ENCODE measurements at places on chromosomes 6 and 20.
A peak's percentile ranks its signal among the peaks of the same experiment; 100 is the strongest.

DNA sequence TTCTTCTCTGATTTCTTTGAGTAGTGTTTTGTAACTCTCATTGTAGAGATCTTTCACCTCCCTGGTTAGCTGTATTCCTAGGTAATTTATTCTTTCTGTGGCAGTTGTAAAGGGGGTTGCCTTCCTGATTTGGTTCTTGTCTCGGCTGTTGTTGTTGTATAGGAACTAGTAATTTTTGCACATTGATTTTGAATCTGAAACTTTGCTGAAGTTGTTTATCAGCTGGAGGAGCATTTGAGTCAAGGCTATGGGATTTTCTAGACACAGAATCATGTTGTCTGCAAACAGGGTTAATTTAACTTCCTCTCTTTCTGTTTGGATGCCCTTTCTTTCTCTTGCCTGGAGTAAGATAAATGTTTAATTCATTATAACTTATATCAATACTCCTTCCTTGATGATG lies 86.4 kb downstream of the OLIG3 start:
- DNase-seq, result no peak

GRCh38 chr20:16664020-16664419 lies 65.8 kb upstream of the SNRPB2 start:
- no peak for DNase-seq

GRCh38 chr6:25100288-25100687 lies 164.5 kb upstream of the RIPOR2 start:
- no peak for DNase-seq

DNA sequence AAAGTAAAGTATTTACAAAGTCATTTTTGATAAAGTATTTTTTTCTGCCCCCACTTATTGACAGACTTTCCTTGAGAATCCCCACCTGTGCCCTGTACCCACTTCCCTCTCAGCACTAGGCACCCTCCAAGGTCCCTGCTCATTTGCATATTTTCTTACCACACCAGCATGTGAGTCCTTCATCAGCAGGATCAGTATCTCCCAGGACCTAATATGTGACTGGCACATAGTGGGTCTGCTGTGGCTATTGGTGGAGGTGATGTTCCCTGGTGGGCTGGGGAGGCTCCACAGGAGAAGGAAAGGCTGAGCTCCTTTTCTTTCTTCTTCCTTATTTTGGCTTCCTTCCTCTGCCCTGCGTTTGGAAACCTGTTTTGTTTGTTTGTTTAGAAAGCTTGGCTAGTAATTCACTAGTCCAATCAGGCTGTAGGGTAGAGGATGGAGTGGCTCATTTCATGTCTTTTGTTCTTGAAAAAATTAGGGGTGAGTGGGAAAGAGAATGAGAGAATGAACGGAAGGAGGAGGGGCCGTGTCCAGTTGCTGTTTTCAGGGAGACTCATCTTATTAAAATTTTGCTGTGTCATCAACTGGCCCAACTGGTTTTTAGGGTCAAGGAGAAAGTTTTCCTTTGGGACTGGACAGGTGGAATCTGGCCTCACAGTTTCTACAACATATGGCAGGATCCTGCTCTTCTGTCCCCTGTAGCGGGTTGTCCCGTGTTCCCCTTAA lies 2.8 kb upstream of the RNF24 start:
- DNase-seq, result no peak

DNA sequence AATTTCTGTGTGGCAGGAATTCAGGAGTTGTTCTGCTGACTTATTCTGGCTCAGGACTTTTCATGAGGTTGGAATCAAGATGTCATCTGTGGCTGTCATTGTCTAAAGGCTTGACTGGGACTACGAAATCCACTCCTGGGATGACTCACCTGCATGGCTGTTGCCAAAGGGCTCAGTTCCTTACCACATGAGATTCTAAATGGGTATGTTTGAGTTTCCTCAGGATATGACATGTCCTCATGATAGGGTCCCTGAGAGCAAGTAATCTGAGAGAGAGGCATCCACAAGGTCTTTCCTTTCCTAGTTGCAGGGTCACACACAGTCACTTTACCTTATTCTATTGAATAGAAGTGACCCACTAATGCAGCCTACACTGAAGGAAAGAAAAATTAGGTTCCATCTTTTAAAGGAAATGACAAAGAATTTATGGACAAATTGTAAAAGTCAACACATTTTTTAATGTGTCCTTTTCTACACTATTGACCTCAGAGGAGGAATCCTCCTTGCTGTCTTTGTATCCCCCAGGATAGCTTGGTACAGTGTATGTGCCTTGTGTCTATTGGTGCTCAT lies 1025.0 kb upstream of the GJE1 start:
- DNase-seq, result no peak

GRCh38 chr6:128357392-128358130 lies 162.8 kb downstream of the PTPRK start:
- no peak for DNase-seq

- DNase-seq, result no peak
These were observed 339.1 kb upstream of the RSPO3 start for GRCh38 chr6:126779331-126779730.

GRCh38 chr6:26272171-26272637 lies 92.8 kb upstream of the BTN3A2 start:
- DNase-seq, result peak; percentile 66

Measured in stimulated activated CD4-positive, alpha-beta T cell treated with anti-CD3 and anti-CD28 coated beads, Interleukin-15, amount 100 ng/mL, for 24 hours (primary cell).